ENCODE measurements at places on chromosomes 13 and 19. TPM values are rescaled to one million over a fixed set of nuclear protein-coding genes. Genes with fewer than 3 reads are reported as not detected.

Gene SHISA2
- 1.7 TPM for total RNA-seq

Gene MTIF3
- 38.0 TPM for total RNA-seq

Gene GNA15
- 3.4 TPM for total RNA-seq

Gene KCNN1
- total RNA-seq = 1.8 TPM

Gene NFILZ
- not detected for total RNA-seq

Gene ZNF90
- total RNA-seq = 5.2 TPM

Gene NEK5
- not detected for total RNA-seq

Gene ANGPTL8
- not detected for total RNA-seq

Gene PLPPR3
- 1.7 TPM for total RNA-seq

Gene CEACAM4
- total RNA-seq = not detected

Gene NCAN
- total RNA-seq = 0.08 TPM

Gene TEKTIP1
- not detected for total RNA-seq

Gene ZSCAN4
- total RNA-seq = not detected

Gene ZNF527
- total RNA-seq = 3.0 TPM

Gene EFNB2
- 9.6 TPM for total RNA-seq

Gene RRAS
- 122 TPM for total RNA-seq

Gene FPR3
- total RNA-seq = not detected

Gene KLK6
- total RNA-seq = not detected

Gene C19orf25
- total RNA-seq = 36.5 TPM

Gene CNMD
- not detected for total RNA-seq

Gene TMIGD2
- not detected for total RNA-seq

Gene FPR1
- total RNA-seq = not detected

Gene CYP2F1
- not detected for total RNA-seq

Data from epithelial cell of alveolus of lung (primary cell).